ENCODE measurements at places on chromosomes 2 and 18.

GRCh38 chr18:9557250-9557943, 57.0 kb downstream of the PPP4R1 start:
- DNase-seq: no peak

- no peak for DNase-seq
Observed at GRCh38 chr18:41745166-41746049, 209.6 kb upstream of the PIK3C3 start.

DNA sequence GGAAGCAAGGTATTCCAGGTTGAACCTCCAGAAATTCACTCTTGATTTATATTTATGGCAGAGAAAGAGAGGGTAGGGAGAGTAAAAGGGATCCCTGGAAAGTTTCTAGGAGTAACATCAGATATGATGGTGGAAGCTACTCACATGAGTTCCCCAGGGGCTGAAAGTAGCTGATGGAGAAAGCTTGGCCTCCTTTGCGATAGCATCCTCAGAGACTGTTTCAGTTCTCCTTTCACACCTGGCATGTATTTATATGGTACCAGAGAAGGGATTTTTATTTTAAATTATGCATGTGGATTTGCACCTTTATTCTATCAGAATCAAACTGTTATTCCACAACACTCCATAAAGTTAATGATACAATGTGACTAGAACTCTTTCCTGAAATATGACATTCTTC, 126.3 kb upstream of the OSR1 start:
- DNase-seq: no peak

DNA sequence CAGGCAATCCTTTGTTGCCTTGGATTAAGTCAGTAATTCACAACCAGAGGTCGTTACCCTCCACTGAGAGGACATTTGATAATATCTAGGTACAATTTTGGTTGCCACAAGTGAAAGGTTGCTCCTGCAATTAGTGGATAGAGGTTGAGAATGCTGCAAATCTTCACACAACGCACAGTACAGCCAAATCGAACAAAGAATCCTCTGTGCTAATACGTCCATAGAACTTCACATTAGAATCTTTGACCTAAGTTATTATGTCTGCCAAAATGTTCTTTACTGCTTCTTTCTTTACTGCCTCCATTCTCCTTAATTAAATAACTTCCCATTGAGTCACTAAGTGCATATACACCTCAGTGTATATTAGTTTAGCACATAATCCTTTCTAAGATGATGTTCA, 879.5 kb downstream of the TRIB2 start:
- DNase-seq: no peak

GRCh38 chr2:192183296-192183695, 11.4 kb downstream of the TMEFF2 start:
- no peak for DNase-seq

- no peak for DNase-seq
Observed at GRCh38 chr2:70454936-70455544, 98.6 kb downstream of the TGFA start.

- DNase-seq: no peak
Observed at GRCh38 chr18:76493213-76494161, 1.6 kb downstream of the ZNF516 start.

DNA sequence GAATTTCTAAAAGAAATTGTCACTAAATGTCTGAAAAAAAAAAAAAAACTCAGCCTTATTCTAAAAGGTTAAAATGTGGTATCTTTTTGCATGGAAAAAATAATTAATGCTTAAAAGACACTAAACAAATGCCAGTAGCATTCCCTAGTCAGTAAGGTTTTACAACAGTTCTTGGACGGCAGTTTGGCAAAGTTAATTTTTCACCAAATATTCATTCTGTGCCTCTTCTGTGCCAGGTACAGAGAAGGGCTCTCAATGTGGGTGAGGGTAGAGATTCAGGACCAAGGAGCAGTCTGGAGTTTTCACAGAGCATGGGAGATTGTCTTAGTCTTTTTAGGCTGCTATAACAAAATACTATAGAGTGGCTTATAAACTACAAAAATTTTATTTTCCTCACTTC, 6.0 kb upstream of the CCDC93 start:
- no peak for DNase-seq

DNA sequence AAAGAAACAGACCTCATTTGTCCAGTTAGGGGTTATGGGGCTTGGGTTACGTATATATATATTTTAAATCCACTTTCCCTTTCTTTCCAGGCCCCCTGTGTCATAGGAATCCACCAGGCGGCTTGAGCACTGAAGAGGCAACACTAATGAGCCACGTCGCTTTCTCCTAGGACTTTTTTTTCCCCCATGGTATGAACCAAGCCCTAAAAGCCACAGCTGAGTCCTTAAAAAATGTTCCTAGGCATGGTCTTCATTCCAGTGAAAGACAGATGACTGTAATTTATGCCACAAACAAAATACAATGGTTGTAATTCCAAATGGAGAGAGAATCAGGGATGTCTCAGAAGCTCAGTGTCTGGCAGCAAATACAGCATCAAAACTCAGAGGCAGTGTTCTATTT, 146.8 kb downstream of the EPHA4 start:
- DNase-seq: no peak
